ENCODE measurements at places on chromosomes 5 and 9. TPM values are rescaled to one million over a fixed set of nuclear protein-coding genes. Genes with fewer than 3 reads are reported as not detected.
A peak's percentile ranks its signal among the peaks of the same experiment; 100 is the strongest.

DNA sequence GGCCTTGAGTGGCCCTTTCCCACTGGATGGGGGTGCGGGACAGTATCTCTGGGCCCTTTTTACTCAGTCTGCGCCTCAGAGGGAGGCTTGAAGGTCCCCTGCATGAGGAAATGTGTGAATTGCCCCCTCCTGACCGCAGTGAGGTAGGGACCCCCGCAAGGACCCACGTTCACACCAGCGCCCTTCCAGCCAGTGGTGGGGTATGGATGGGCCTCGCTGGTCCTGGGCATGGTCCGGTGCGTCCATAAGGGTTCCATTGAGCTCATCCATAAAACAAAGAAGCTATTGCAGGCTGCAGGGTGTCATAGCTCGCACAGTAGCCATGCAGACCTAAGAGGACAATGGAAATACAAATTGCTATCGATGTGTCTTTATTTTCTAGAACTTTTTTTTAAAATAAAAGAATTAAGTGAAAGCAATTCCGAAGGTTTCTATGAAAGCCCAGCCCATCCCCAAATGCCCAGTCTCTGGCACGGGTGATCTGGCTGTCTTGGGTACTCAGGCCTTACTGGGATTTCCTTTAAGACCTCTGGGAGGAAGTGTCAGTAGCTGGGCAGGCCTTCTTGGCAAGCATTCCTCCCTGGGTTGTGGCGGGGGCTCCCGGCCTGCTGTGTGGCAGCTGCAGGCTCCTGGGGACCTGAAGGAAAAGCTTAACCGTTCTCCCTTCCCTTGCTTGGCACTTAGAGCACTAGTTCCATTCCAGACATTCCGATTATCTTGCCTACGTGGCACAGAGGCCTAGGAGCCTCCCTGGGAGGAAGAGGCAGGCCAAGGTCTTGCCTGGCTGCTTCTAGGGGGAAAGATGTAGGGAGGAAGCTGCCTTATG, 1.5 kb upstream of the SEMA5A start:
- peak; percentile 64 for DNase-seq

The GFI1B gene
- total RNA-seq = not detected

The PCDHB5 gene
- total RNA-seq = 4.4 TPM

DNA sequence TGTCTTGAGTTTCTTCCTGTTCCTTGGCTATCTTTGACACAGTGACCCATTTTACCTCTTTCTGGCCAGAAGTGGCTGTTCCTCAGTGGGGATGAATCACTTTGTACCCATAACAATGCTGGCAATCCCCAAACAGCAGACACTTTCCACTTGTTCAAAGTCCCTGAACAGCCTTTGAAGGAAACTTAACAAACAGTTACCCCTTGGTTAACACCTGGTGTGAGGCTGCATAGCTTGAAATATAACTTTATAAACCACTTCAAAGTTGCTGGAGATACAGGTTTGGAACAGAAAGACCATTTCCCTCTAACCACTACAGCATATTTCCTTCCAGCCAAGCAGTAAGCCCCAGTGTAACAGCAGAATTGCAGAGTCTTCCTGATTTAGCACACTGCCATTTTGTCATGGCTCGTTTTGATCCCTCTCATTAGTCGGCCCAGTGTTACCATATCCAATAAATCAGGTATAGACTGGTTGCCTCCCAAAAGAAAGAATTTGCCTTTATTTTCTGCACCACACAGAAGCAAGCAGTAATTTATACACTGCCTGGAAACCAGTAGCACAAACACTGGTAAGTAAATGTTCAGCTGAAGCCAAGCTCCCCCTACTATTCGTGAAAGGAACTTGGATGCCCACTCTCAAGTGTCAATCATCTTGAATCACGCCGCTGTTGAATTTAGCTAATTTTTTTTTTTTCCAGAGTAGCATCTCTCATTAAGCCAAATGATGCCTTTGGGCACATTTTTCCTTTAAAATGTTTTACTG, 225.9 kb downstream of the PIK3R1 start:
- no peak for DNase-seq

DNA sequence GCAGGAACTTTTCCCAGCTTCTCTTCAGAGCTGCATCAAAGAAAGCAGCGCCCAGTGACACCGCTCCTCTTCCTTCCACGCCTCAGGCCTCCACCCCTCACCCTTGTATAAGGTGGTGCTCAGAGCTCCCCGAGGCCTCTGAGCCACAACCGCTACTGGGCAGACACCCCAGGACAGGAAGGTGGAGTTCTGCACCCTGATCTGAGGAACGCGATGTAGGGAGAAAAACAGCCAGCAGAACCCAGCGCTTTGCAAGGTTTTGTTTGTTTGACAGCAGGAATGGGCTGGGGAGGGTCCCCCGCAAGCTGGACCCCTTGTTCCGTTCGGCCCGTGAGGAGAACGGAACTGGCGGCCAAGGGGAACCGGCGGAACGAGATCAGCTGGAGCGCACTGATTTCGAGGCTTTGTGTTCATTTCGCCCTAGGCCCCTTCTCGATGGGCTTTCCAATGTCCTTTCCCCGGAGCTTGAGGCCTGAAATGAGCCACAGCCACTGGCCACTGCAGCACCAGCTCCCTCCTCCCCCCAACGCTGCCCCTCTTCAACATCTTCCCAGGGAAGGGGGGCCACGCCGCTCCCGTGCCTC, 4.1 kb downstream of the EDF1 start:
- no peak for DNase-seq

- no peak for DNase-seq
These were observed 113.2 kb upstream of the ELL2 start for GRCh38 chr5:96074870-96075269.

DNA sequence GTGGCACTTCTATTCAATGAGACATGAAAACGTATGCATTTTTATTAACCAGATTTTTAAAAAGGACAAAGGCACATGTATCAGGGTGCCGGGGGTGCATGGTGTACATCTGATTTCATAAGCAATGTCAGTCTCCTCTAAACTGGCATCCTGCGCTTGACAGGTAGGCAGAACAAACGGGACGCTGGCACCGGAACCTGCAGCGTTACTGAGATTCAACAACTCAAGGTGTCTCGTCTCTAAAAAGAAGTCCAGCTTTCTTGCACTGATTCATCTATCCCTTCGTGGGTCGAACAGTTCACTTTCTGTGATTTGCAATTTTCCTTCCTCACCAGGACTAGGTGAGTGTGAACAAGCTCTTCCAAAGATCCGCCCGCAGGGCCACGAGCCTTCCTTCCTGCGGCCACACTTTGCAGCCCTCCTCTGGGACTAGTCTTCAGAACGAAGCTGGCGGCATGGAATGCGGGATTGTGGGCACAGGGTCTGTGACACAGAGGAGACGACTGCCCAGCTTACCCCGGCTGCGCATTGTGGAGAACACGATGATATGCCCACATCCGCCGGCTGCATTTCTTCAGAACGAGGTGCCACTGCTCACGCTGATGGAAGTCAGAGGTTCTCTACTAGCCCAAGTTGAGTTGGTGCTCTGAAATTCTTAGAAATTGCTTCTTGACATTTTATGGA, 7.2 kb downstream of the SLC6A3 start:
- peak; percentile 54 for DNase-seq

- DNase-seq = peak; percentile 48
These were observed 95.1 kb downstream of the ZNF354C start for GRCh38 chr5:179154991-179155955.

DNA sequence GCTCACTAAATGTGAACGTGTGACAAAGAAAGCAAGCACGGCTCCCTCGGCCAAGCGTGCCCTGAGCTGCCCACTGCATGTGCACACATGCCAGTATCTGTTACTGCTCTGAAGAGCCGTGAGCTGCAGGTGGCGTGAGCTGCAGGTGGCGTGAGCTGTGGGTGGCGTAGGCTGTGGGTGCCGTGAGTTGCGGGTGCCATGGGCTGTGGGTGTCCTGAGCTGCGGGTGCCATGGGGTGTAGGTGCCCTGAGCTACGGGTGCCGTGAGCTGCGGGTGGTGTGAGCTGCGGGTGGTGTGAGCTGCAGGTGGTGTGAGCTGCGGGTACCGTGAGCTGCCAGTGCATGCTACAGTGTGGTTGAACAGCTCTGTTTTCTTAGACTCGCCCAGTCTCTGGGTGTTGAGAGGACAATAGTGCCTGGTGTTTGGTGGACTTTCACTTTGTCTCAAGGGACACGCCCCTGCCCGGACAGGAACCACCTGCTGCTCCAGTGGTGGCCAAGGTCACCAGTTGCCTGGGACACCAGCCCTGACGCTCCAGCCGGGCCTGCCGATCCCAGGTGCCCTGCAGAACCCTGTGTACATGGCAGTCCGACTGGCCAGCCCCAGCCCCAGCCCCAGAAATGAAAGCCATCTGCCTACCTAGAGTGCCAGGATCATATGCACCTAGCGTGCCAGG, 6.7 kb downstream of the CCDC187 start:
- DNase-seq = no peak

DNA sequence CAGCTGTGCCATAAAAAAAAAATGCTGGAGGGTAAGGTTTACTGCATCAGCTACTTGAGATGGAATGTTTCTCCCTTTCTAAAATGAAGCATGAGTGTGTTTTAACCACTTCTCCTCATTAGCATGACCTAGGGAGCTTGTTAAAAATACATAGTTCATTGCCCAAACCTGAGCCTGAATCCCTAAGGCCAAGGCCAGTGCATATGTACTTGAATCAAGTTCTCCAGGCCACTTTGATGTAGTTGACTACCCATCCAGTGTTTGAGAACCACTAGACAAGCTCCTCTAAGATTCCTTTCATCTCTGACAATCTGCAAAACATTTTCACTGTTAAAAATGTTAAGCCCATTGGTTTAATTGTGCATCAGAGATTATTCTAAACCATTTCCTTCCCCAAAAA, 6.7 kb downstream of the TIMD4 start:
- no peak for DNase-seq

GRCh38 chr9:75648034-75648433, 242.4 kb upstream of the PCSK5 start:
- DNase-seq = no peak

GRCh38 chr5:97412959-97413358, 229.9 kb upstream of the RIOK2 start:
- DNase-seq = no peak

GRCh38 chr9:78439190-78439865, 142.4 kb downstream of the PSAT1 start:
- DNase-seq = peak; percentile 86

DNA sequence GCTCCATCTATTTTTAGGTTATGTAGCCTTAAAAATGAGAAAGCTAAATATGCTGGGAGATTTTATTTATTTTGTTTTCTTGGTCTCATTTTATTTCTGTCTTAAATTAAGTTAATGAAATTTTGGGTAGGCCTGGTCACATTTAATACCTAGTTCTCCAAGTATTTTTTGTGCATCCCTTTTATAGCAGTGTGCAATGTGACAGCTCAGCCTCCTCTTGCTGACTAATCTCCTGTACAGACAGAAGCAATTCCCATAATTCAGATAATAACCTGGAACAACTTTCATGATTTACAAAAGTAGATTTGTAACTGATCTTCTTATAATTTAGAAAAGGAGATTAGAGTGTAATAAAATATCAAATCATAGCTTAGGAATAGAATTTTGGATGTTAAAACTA, 403.9 kb downstream of the ADGRV1 start:
- DNase-seq = no peak

DNA sequence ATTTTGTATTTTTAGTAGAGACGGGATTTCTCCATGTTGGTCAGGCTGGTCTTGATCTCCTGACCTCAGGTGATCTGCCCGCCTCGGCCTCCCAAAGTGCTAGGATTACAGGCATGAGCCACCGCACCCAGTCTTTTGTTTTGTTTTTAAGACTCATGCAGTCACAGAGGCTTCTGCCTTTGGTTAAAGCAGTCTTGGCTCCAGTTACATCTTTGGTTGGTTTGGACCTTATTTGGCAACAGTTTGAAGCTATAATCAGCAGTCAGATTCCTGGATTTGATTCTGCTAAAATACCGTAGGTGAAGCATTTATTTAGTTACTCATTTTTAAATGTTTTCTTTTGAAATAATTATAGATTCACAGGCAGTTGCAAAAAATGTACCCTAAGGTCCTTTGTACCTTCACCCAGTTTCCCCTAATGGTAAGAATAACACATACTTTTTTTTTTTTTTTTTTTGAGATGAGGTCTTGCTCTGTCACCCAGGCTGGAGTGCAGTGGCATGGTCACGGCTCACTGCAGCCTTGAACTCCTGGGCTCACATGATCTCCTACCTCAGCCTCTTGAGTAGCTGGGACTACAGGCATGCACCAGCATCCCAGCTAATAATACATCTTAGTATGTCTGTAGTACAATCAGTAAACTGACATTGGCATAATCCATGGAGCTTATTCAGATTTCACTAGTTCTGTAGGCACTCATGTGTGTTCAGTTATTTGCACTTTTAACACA, 15.7 kb downstream of the USP20 start:
- no peak for DNase-seq

GRCh38 chr5:33417632-33418031, 23.1 kb upstream of the TARS1 start:
- DNase-seq = no peak

DNA sequence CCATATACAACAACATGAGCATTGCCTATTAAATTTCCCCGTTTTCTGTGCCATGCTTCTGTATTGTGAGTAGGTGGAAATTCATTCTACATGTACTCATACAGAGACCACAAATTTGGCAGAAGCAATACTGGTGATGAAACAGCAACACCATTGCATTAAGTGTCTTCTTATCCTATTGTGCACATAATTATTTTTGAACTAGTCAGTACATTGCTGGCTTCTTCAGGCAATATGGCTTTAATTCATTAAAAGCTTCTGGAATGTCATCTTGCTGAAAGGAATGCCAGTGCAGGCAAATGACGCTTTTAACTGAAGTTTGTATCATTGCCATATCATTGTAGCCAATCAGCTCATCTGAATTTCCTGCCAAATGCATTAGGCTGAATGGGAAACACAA, 82.6 kb downstream of the KIAA1958 start:
- DNase-seq = no peak

The PCDHGA5 gene
- total RNA-seq = 8.8 TPM

DNA sequence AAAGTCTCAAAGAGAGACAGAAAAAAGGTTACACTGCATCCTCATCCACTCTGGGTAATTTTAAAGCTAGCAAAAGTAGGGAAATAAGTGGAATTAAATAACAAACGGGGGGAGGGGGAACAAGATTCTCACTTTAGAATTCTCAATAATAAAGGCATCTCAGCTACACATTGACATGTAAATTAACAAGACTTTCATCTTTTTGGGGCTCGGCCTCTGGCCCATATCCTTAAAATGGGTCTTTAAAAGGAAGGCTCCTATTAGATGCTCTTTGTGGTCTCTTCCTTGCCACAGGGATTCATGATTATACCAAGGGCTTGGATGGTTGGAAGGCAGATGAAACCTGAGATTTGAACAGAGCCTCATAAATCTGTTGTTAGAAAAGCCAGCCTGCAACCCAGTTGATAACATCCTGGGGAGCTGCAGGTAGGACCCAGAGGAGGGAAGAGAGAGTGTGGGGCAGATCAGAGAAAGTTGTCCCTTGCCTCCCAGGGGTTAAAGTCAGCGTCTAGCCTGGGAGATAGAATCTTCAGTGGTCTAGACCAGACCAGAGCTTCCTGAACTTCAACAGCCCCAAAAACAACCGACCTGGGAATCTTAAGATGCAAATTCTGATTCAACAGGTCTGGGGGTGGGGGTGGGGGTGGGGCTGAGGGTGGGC, 135.9 kb downstream of the GCNT1 start:
- DNase-seq = no peak

The SLC34A1 gene
- total RNA-seq = not detected

DNA sequence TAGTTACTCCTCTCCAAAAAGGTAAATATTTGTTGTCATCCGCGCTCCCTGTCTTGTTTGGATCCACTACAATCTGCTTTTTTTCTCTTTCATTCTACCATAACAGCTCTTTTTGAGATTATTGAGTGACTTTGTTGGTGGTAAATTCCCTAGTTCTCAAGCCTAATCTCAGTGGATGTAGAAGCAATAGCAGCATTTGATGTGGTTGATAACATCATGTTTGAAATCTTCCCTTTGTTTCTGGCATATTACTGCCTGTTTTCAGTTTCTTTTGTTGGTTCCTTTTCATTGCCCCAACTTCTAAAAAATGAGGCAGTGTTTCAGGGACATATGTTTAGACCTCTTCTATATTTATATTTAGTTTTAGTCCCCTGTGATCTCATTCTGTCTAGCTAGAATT, 8.9 kb downstream of the CDC42SE2 start:
- no peak for DNase-seq

Data from sciatic nerve (tissue), 2 donors.